A172 (cell line): ENCODE measurements at places on chromosomes 6 and 20. TPM values are rescaled to one million over a fixed set of nuclear protein-coding genes. Genes with fewer than 3 reads are reported as not detected.

GRCh38 chr6:91045161-91045560 lies 458.3 kb upstream of the MAP3K7 start:
- DNase-seq = no peak

Gene ENPP5
- not detected in 2 replicates for total RNA-seq

DNA sequence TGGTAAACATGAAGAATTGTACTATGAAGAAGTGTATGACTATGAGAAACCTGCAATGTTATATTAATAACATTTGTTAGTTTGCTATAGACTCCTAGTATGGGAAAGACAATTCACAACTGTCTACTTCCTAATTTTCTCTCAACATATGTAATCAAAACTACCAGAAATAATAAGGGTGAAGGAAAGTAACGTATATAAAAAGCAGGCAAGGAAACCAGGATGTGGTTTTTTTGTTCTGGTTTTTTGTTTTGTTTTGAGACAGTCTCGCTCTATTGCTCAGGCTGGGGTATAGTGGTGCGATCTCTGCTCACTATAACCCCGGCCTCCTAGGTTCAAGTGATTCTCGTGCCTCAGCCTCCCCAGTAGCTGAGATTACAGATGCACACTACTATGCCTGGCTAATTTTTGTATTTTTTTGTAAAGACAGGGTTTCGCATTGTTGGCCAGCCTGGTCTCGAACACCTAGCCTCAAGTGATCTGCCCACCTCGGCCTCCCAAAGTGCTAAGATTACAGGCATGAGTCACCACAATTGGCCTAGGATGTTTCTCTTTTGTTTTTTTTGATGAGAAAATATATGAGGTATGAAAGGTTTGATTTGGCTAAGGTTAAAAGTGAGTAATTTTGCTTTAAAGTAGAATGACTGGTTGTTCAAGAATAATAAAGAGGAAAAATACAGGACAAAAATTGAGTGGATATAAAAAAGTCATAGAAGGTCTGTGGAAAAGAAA lies 83.1 kb downstream of the PTCHD4 start:
- no peak for DNase-seq

DNA sequence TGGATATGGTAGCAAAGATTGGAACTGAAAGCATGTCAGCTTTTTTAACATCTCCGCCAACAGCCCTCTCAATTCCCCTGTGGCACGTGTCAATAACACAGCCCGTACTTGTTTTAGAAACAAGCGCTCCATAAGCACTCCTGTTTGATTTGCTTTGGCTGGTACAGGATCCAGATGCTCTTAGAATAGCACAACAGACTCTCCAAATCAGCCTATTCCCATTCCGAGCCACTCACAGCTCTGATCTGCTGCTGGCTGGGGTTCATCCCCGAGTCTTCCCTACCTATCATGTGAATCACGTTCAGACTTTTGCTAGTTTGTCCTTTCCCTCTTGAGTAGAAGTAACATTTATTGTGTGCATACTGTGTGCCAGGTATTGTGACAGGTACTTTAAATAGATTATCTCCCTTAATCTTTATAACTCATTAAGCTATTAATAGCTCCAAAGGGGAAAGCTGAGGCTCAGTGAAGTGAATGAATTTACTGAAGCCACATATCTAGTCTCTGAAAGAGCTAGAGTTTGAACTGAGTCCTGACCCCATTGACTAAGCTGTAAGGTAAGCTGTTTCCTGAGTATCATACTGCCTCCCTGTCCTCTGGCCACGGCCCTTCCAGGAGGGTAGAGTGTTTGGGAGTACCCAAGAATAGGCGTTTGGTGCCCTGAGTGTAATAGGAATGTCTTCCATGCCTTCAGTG lies 46.7 kb downstream of the RALY start:
- no peak for DNase-seq

Gene PAK5
- not detected in 2 replicates for total RNA-seq

DNA sequence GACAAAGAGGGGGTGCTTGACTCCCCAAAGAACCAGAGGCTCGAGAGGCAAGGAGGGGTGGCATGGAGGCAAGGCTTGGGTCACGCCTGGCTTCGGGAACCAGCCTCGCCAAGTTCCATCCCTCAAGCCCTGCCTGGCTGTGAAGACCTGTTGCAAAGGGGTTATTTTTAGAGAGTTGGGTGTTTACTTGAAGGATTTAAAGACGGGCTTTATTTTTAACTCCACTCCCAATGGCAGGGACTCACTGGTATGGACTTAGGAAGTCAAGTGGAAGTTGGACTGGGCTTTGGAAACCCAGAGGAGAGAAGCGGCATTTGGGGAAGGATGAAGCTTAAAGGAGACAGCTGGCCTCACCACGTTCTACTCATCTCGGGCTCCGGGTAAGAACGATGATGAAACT lies 43.1 kb downstream of the JPH2 start:
- DNase-seq = no peak

DNA sequence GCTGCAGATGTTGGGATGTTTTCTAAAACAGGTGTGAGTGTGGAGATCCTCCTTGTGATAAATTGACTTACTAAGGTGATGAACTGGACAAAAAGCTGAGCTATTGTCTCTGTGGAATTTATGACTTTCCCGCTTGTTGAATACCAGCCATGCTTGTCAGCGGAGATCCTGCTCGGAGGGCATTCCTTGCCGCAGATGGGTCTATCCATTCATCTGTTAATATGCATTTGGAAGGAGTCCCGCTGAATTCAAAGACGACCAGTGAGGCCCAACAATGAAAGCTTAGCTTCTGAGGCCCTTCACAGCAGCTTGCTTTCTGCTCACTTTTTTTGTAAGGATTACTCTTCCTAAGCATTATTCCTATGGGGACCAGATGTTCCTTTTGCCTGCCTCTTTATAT lies 124.9 kb downstream of the TIAM2 start:
- peak; percentile 61 for DNase-seq

GRCh38 chr6:46217671-46218131 lies 46.9 kb upstream of the ENPP5 start:
- no peak for DNase-seq

GRCh38 chr6:24768361-24768760 lies 6.4 kb upstream of the GMNN start:
- DNase-seq = peak; percentile 21

Gene SYCP2
- total RNA-seq = 0.26 and 0.29 TPM in 2 replicates

DNA sequence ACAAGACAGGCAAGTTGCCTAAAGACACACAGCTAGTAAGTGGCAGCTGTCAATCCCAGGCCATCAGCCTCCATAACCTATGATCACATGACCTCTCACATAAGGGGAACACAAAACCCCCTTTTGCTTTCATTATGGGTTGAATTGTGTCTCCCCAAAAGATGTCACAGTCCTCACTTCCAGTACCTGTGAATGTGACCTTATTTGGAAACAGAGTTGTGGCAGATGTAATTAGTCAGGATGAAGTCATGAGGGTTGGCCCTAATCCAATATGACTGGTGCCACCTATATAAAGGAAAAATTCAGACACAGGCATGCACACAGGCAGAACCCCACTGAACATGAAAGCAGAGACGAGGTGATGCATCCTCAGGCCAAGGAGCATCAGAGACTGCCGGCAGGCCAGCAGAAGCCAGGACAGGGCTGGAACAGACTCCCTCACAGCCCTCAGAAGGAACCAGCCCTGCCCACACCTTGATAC lies 33.6 kb downstream of the GFOD1 start:
- peak; percentile 80 for DNase-seq

Gene PHACTR1
- total RNA-seq = 0.55 and 1.6 TPM in 2 replicates

DNA sequence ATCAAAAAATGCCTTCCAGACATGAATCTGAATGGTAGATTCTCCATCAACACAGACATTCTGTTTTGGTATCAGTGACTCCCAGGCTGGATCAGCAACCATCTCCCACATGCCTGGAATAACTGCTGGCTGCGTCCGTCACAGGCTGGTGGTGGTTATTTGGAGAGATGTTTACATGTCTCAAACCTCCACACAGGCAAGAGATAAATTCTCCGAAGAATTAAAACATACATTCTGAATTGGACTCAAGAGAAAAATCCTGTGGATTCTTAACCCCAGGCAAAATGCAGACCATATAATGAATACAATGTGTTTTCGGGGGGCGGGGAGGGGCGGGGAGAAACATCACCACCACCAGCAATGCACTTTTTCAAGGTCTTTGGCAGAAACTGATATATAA lies 108.2 kb downstream of the THBS2 start:
- no peak for DNase-seq

DNA sequence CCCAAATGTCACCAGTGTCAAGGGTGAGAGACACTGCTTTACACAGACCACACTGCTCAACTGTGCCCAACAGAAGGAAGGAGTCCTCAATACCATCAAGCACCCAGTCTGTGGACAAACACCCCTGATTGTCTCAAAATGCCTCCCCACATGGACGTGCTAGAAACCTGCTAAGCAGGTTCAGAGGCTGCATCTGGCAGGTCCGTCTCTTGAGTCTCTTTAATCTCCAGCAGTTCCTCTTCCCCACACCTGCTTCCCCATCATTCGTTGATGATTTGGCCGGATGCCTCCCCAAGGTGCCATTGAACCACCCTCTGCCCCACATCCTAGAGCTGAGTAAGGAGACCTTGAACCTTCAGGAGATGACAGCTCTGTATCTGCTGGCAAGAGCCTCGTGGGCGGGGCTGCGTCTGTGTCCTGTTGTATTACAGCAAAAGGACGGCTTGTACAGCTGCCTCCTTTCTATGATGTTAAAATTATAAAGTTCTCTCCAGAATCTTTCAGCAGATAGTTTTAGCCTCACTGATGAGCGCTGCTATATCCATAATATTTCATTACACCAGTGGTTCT lies 179.2 kb downstream of the PREX1 start:
- DNase-seq = no peak

- DNase-seq = no peak
Observed at GRCh38 chr6:149368065-149368464, 32.0 kb upstream of the SUMO4 start.

GRCh38 chr20:31606804-31607639 lies 1.9 kb downstream of the ID1 start:
- DNase-seq = peak; percentile 82

DNA sequence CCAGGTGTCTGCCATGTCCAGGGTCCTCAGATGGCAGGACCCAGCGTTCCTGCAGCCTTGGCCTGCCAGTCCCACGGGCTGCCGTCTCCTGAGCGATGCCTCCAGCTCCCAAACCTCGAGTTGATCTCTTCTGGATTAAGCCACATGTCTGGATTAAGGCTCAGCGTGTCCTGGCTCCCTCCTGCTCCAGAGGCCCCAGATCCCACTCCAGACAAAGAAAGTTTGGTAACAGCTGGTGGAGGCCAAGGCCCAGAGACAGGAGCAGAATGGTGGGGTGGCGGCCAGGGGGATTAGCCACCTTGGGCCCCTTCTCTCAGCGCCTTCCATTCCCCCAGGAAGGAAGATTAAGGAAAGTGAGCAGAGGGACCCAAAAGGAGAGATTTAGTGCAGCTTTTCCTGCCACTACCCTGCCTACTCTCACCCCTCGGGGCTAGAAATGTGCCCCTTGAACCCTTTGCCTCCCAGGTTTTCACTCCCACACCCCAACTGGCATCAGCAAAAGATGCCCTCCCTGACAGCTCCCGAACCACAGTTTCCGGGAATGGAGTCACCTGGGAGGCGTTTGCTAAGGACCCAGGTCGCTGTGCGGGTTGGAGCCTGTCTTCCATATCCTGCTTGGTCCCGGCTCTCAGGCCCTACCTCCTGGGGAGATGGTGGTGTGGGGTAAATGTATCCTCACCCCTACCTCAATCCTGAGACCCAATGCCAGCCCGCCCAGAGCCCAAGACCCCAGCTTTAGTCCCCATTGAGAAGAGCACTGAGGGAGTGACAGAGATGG lies 6.9 kb downstream of the SPDEF start:
- DNase-seq = no peak

- DNase-seq = no peak
Observed at GRCh38 chr6:2162079-2162445, 83.3 kb downstream of the GMDS start.

Gene BCAS1
- 0.07 TPM in 1 of 2 replicates, not detected in the other for total RNA-seq

Gene SIRPB2
- not detected in 2 replicates for total RNA-seq

Gene RIPPLY2
- not detected in 2 replicates for total RNA-seq

DNA sequence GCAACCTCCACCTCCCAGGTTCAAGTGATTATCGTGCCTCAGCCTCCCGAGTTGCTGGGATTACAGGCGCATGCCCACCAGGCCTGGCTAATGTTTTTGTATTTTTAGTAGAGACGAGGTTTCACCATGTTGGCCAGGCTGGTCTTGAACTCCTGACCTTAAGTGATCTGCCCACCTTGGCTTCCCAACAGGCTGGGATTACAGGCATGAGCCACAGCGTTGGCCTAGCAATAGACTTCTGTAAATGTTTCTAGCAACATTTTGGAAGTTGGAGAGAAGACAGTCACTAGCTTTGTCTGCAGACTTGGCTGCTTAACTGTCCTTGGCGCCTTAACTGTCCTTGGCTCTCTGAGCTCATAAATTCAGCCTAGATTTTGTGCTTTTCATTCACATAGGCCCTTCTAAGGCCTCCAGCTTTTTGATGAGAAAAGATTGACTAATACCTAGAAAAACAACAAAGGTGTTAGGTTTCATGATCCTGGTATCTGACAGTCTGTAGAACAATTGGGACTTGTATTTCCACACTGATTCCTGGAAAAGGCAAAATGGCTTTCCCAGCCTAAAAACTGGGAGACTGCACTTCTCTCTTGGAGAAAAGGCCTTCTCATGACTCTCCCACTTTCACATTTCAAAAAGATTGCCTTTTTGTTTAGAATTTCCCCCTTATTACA lies 49.7 kb downstream of the OR2B2 start:
- no peak for DNase-seq

DNA sequence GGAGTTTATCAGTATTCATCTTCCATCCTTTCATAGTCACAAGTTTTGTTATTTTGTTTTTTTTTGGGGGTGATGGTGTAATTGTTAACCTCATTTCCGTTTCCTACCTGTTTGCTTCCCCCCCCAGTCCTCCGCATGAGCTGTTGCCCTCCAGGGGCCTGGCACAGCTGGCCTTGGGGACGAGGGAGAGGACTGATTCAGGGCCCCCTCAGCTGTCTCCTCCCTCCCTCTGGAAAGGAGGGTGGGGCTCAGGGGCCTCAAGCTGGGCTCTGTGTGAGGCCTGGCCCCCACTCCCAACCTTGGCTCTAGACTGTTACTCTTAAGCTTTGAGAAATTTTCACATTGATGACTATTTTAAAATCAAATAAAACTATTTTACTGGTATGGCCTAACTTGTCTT lies 4.0 kb downstream of the LRRC73 start:
- no peak for DNase-seq
